MG63 (cell line): ENCODE measurements at places on chromosomes 7 and 10. TPM values are rescaled to one million over a fixed set of nuclear protein-coding genes. Genes with fewer than 3 reads are reported as not detected.

DNA sequence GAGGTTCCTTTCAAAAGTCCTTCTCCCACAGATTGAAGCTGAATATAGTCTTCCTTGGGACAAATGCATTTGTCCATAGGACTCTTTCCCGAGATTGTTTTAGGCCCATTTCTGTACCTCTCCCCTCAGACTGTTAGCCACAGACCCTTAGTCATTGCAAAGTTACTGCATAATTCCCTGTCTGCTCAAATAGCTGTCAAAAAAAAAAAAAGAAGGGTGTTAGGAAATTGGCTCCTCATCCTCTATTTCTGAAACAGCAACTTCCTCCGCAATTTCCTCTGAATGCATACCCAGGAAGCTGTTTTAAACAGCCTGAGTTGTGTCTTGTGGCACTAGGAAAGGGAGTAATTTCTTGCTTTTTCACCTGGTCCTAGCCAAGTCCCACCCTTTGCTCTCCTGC lies 5.4 kb downstream of the LRRC4 start:
- DNase-seq: no peak

- no peak for DNase-seq
Observed at GRCh38 chr10:88642209-88642608, 22.0 kb upstream of the LIPF start.

GRCh38 chr7:52958621-52959140 lies 76.8 kb upstream of the POM121L12 start:
- DNase-seq: no peak

DNA sequence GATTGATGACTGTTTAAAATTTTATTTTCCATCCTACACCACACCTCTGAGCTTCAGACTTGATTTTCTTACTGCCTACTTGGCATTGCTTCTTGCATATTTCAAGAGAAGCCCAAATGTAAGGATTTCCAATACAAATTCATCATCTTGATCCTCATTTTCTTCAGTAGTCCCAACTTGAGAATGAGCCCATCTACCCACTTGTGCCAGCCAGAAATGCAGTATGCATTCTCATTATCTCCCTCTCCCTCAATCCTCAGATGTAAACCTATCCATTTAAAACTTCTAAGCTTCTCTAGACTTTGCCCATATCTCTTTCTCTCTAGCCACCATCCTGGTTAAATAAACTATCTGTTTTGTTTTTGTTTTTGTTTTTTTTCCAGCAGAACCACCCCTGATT lies 22.4 kb upstream of the EGFR start:
- DNase-seq: no peak

DNA sequence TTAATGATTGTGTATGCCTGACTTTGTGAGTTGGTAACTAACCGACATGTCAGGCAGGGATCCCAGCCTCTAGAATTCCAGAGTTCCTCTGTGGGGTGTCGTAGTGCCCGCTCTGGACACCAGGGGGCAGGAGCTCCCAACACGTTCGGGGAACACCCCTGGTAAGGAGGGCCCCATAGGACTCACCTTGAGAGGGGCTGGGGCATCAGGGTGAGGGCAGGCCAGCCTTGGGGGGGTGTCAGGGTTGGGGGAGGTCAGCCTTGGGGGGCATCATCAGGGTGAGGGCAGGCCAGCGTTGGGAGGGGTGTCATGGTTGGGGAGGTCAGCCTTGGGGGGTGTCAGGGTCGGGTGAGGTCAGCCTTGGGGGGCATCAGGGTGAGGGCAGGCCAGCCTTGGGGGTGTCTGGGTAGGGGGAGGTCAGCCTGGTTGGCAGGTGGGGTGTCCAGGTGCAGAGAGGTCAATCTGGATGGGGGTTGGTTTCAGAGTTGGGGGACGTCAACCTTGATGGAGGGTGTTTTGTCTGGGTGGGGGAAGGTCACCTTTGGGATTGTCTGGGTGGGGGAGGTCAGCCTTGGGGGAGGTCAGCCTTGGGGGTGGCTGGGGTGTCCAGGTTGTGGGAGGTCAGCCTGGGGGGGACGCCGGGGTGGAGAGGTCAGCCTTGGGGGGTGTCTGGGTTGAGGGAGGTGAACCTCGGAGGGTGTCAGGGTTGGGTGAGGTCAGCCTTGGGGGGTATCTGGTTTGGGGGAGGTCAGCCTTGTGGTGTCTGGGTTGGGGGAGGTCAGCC lies 45.6 kb upstream of the SUN1 start:
- peak; percentile 53 for DNase-seq

GRCh38 chr7:95579318-95579717 lies 17.0 kb downstream of the PDK4 start:
- no peak for DNase-seq

DNA sequence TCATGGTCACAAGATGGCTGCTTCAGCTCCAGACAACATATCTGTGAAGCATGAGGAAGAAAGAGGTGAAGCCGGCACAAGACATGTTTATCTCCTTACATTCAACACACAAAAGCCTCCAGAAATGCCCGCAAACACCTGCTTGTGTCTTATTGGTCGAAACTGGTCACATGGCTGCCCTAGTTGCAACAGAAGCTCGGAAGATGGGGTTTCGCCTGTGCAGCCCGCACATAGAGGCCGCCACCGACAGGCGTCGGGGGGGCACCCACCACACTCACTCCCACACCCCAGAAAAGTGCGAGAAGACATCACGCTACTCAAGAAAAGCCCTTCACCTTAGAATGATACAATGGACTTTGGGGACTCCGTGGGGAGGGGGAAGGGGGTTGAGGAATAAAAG lies 63.0 kb upstream of the MGMT start:
- DNase-seq: no peak

DNA sequence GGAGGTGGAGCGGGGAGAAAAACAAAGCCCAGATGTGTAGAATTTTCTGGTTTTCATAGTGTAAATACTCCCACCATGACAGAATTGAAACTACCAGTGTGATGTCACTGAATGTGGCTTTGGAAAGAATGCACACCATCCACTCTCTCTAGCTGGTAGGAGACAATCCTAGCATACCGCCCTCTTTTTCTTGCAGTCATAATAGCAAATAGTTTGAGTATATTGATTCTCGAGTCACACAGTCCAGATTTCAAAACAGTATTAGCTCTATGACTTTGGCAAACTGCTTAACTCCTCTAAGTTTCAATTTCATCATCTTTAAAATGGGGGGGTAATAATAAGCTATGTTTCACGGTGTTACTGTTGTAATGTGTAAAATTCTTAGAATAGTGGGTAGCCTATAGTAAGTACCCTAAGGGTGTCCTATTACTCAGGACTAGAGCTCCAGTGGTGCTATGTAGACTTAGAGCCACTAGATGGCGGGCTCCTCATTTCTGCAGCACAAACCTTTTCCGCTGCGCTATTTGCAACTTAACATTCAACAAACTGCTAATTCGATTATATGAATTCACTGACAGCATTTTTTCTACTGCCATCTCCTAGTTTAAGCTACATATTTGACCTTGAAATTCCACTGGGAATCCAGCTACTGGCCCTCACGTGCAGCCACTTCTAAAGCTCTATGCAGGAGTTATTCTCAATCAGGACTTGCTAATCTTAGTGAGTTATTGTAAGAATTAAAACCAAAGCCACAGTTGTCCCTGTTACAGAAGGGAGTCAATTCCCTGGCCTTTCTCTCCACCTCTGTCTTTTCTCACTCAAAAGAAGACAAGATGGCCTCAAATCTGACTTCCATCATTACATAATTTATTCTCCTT lies 18.7 kb downstream of the TAS2R40 start:
- DNase-seq: peak; percentile 32

GRCh38 chr10:113661332-113661731 lies 2.5 kb downstream of the NRAP start:
- no peak for DNase-seq

- no peak for DNase-seq
Observed at GRCh38 chr10:97224483-97225435, 39.0 kb upstream of the SLIT1 start.

DNA sequence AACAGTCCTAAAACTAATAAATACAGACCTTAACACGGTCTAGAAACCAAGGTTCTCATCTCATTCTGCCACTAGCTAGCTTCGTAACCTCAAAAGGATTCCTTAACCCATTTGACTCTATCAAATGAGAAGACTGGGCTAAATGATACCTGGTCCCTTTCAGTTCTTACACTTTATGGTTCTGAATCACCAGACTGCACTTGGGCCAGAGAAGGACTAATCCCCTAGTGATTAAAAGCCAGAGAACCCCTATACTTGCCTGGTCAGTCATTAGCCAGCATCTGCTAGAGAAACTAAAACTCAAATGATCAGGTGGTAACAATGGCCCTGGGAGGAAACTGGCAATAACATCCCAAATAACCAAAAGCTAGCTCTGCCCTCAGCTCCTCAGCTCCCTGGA lies 16.8 kb downstream of the TMEM243 start:
- no peak for DNase-seq

- no peak for DNase-seq
Observed at GRCh38 chr7:112052993-112053736, 153.0 kb downstream of the DOCK4 start.

GRCh38 chr10:112915590-112916572 lies 34.2 kb upstream of the TCF7L2 start:
- DNase-seq: peak; percentile 32

DNA sequence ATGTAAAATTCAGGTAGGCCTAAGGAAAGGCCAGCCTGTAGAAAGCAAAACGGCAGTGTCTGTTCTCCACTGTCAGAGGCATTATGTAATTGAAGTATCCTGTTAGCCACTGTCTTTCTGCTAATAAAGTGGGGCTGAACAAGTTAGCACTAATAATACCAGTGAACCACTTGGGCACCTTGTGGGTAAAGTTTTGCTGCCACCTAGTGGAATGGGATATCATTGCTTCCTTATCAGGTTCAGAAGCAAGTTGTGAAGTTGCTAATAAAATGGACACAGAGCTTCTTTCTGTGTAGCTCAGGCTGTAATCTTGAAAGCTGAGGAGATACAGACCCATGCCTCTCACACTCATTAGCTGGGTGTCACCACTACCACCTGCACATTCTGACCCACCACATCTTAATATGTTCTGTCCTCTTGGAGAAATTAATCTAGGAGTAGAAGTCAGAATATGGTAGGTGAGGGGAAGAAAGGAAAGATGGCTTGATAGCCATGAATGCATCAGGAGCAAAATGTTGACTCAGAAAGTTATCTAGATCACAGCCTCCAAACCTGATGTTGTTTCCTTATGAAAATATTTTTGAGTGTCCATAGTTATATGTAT lies 175.1 kb downstream of the SEPTIN7 start:
- peak; percentile 23 for DNase-seq

DNA sequence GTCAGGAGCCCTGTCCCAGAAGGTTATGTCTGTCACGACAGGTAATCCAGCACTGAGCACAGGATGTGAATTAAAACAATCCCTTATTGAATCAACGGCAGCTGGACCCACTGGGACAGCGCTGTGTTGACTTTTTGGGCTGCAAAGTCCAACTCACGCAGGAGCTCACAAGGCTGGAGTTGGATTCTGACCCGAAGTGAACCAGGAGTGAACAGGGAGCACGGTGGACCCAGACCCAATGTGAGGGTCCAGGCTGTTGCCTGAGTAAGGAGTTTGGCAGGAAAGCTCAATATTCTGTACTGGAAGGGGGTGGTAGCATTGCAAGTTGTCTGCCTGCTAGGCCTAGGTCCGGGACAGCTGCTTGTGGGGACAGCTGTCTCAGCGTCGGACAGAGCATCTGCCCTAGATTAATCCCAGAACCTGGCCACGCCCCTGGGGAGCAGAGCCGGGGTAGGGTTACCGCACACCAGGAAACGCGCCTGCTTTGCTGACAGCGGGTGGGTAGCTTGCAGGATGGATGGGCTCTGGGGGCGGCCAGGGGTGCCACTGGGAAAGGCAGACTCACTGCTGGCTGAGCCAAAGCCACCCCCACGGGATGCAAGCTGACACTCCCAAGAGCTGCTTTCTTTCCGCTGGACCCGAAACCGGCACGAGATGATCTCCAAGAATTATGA lies 24.0 kb downstream of the COL26A1 start:
- no peak for DNase-seq

GRCh38 chr7:83794829-83795228 lies 145.9 kb upstream of the SEMA3E start:
- no peak for DNase-seq

- peak; percentile 26 for DNase-seq
Observed at GRCh38 chr7:52017802-52018679, 701.4 kb upstream of the COBL start.

DNA sequence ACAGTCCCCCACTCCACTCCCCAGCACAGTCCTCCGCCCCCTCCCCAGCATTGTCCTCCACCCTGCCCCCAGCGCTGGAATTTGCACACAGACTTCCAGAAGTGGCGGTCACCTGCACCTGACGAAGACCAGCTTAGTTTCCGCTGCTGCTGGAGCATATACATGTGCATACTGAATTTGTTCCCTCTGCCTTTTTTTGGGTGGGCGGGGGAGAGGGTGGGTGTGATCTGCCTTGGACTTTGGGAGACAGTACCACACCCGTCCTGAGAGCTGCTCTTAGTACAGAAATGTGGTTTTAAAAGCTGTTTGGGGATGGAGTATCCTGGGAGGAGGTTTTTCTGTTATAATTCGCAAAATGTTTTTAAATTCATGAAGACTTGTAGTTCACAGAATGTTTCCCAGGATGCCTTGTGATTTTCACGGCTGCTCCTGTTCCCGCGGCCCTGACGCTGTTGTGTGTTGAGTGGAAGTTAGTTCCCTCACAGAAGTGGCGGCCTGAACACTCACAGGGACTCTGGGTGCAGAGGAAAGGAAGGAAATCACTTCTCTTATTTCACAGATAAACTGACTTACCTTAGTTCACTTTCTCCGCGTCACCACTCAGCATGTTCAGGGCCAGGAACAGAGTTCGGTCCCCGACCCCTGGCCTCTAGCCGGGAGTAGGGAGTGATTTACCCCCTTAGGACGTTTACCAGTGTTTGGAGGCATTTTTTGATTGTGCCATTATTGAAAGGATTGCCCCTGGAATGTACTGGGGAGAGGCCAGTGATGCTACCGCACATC lies 18.6 kb downstream of the PFKP start:
- DNase-seq: no peak

GRCh38 chr10:49056356-49056755 lies 59.0 kb downstream of the VSTM4 start:
- DNase-seq: peak; percentile 67

- no peak for DNase-seq
Observed at GRCh38 chr10:83824099-83824498, 315.2 kb upstream of the GHITM start.

DNA sequence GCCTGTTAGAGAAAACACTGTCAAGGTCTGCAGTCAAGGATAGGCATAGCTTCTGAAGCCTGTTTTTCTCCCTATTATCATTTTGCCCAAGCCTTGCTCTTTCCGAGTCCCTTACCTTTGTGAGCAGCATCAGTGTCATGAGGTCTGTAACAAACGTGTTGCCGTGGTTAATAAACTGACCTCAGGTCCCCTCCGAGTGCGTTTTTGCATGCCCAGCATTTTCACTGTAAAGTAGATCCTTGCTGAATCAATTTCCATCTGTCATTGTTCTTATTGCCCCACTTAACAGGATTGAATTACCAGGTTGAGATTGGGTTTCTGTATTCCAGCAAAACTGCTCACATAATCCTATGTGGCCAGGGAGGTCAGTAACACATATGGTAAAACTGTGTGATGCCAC lies 110.3 kb downstream of the ZNF248 start:
- DNase-seq: no peak

The GBF1 gene
- 9.5 and 15.8 TPM in 2 replicates for total RNA-seq

The THSD7A gene
- total RNA-seq: not detected in 2 replicates

The ATE1 gene
- total RNA-seq: 21.5 and 24.7 TPM in 2 replicates

The LIPM gene
- total RNA-seq: not detected in 2 replicates

The MNX1 gene
- 0.32 TPM in 1 of 2 replicates, not detected in the other for total RNA-seq

The ADCY1 gene
- total RNA-seq: 0.66 and 3.9 TPM in 2 replicates

The LIPJ gene
- total RNA-seq: not detected in 2 replicates

The HACD1 gene
- total RNA-seq: 37.3 and 71.8 TPM in 2 replicates

The MYL10 gene
- total RNA-seq: not detected in 2 replicates

The PWWP2B gene
- 20.1 and 25.2 TPM in 2 replicates for total RNA-seq
